ENCODE measurements at places on chromosomes 16 and 17.

GRCh38 chr17:17933775-17934174 is 38.4 kb downstream of the TOM1L2 start:
- no peak for DNase-seq

GRCh38 chr17:32104158-32104557 is 38.1 kb upstream of the RHOT1 start:
- no peak for DNase-seq

DNA sequence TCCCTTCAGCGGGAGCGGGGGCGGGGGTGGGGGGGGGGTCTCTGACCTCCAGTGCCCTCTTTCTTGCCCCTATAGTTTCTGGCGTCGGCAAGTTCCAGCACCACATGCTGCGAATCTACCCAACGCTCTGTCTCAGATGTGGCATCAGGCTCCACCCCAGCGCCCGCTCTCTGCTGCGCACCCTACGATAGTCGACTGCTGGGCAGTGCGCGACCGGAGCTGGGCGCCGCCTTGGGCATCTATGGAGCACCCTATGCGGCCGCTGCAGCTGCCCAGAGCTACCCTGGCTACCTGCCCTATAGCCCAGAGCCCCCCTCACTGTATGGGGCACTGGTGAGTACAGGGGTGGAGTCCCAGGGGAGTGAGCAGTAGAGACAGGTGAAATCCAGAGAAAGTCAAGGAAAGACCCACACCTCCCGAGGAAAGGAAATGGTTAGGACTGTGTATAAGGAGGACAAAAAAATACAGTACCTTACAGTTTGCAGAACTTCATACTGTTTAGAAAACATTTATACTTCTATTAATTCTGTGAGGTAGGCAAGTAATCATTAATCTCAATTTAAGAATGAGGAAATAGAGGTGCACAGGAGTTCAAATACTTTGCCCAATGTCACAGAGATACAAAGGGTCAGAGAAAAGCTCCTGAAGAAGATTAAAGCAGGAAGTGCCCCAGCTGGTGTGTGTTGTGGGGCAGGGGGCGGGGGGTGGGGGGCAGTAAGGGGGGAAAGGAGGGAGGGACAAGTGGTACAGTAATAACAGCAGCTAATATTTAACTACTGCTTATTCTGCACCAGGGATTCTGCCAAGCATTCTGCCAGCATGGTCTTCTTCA is 2.5 kb downstream of the IRX6 start:
- DNase-seq = no peak

DNA sequence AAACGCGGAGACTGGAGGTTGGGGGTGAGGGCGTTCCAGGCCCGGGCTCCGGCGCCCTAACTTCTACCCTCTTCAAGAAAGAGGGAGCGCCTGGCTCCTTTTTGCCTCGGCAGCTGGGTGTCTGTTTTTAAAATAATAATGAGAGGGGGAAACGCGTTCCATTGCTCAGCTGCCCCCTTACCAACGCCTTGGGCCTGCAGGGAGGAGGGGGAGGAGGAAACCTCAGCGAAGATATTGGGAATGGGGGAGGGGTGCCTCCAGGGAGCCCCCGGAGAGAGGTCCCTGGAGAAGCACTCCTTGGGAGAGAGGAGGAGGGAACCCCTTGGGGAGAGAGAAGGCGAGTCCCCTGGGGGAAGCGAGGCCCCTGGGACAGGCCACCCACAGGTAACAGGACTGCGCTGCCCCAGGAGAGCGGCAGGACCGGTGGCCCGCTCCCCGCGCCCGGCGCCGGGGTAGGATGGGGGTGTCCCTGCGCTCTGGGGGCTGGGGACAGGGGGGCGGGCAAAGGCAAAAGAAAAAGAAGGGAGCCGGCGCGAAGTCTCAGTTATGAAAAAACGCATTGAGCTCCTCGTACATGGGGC is 2.7 kb downstream of the NEUROD2 start:
- no peak for DNase-seq

DNA sequence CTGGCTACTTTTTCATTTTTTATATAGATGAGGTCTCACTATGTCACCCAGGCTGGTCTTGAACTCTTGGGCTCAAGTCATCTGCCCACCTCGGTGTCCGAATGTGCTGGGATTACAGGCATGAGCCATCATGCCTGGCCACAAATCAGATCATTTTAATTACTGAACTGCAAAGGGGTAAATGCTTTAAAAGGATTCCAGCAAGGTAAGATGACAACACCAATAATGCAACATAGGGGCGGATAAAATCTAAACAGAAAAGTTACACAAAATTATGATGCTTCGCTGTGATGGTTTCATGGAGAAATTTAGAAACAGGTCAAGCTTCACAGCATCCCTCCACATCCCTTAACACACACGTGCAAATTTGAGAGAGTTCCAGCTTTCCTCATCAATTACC is 32.3 kb downstream of the AXIN1 start:
- DNase-seq = no peak

DNA sequence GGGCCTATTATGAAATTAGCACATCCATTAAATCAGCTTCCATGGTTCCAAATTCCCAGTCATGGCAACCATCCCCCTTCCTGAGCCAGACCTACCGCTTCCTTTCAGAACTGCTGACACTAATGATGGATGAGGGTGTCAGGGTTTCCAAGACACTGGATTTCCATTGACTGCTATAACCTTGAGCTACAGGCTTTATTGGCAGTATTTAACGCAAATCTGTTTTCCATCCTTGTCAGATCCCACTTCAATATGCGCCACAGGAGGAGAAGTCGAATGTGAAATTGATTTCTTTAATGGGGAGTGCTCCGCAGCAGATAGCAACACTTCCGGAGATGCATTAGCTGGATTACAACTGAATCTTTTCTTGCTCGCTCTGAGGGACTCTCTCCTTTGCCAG is 197.1 kb downstream of the HS3ST4 start:
- DNase-seq = no peak

- no peak for DNase-seq
Measured at GRCh38 chr16:73025856-73026210, 22.1 kb downstream of the ZFHX3 start.

GRCh38 chr16:86578611-86579267 is 390 bp downstream of the FOXL1 start:
- DNase-seq = no peak

DNA sequence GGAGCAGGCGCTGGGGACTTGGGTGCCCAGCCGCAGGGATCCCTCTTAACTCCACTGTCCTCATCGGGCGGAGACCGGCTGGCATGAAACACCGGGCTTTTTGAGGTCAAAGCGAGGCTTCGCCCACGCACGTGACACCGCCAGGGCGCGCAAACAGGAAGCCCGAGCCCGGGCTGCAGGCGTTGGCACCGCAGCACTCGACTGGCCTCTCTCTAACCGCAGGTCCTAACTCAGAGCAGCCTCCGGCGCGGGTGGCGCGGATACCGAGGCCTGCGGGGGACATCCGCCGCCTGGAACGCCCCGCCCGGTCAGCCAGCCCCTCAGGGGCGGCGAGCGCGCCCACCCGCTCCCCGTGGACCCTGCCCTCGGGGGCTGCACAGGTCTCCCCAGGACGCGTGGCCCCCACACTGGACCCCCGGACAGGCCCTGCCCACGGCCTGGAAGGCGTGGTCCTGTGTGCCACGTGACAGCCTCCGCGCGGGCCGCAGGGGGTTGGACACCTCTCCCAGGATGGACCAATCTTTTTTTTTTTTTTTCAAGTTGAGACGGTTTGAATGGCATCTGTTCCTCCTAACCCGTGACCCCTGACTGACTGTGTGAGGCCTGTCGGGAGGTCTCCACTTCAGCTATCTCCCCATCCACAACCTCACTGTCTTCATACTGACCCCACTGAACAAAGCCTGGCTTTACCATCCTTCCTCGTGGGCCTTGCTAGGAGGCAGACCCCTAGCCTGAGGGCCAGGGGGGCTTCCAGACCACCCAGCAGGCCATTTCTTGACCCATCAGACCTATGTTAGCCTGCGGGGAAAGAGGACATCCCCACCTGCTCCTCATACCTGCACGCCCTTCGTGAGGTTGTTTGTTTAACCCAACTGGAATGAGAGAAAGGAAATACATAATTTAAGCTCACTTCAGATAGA is 8.4 kb upstream of the SLC47A2 start:
- DNase-seq = peak; percentile 8

GRCh38 chr16:73020409-73020884 is 27.5 kb downstream of the ZFHX3 start:
- DNase-seq = no peak

DNA sequence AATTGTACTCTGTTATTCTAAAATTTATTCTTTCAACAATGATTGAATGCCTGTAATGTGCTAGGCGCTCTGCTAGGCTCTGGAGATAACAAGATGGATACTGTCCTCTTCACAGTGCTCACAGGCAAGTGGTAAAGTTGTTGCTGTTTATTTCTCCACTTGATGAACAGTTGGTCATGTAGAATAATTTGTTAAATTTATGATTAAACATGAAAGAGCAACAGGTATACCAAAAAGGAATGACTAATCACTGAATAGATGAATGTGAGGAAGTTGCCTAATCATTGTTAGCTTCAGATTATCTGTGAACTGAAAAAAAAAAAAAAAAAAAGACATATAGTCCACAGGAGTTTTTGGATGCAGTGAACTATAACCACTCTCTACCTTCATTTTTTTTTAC is 62.3 kb downstream of the NFATC3 start:
- no peak for DNase-seq

DNA sequence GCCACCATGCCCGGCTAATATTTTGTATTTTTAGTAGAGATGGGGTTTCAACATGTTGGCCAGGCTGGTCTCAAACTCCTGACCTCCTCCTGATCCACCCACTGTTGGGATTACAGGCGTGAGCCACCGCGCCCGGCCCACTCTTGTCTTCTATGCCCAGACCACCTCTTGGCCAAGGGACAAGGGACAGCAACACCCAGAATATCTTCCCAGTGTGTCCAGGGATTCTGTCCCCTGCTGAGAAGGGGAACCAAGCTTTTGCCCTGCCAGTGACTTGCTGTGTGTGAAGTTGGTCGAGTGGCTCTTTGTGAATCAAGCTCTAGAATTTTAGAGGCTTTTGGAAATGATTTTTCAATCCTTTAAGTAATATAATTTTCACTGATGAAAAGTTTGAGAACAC is 1.7 kb upstream of the MPO start:
- no peak for DNase-seq

- DNase-seq = no peak
Measured at GRCh38 chr17:58667934-58668597, 23.8 kb downstream of the TEX14 start.

DNA sequence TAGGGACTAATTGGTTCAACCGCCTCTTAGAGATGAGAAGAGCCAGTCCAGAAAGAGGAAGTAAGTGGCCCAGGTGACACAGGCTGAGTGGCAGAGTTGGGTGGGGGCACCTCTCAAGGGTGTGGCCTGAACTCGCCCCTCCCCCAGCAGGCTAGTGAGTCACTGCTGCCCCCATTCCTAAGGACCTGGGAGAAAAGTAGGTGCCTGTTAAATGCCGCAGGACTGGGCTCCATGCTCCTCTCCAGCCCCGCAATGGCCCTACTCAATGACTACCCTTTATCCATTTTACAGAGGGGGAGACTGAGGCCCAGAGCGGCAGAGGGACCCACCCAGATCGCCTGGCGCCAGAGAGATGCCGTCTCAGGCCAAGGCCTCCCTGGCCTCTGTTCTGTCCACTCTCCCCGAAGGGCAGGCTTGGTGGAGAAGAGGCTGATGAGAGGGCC is 8.1 kb downstream of the TMEM235 start:
- DNase-seq = no peak
